ENCODE measurements at places on chromosomes 2 and 18.

- no peak for DNase-seq
Measured at GRCh38 chr2:126888046-126888445, 10.6 kb upstream of the TEX51 start.

DNA sequence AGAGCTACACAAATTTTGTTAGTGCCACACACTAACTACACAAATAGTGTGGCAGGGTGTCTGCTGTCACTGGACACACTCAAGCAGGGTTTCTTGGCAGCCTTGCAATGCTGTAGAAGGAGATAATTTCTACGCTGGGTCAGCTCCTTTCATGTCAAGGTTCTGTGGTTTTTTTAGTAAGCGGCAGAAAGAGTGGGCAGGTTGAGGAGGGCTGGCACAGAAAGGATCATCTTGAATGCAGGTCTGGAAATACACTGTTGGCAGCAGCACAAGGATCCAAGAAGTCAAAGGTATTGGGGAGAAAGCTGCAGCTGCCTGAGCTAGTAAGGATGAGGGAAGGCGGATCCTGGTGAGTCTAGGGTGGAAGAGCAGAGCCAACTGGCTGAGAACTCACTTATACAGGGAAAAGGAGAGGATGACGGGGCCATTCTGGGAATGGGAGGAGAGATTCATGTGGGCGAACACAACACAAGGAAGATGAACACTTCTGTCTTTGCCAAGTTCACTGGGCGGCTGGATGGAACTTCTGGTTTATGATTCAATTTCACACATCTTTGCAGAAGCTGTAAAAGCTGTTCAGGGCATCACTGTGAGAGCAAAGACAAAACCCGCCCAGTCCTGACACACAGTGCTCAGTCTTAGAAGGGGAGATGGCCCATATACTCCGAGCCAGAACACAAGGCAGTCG, 16.9 kb upstream of the CYRIA start:
- no peak for DNase-seq

GRCh38 chr18:73059280-73059679, 191.5 kb upstream of the NETO1 start:
- DNase-seq: no peak

- no peak for DNase-seq
Measured at GRCh38 chr2:28366496-28367282, 26.0 kb upstream of the FOSL2 start.

DNA sequence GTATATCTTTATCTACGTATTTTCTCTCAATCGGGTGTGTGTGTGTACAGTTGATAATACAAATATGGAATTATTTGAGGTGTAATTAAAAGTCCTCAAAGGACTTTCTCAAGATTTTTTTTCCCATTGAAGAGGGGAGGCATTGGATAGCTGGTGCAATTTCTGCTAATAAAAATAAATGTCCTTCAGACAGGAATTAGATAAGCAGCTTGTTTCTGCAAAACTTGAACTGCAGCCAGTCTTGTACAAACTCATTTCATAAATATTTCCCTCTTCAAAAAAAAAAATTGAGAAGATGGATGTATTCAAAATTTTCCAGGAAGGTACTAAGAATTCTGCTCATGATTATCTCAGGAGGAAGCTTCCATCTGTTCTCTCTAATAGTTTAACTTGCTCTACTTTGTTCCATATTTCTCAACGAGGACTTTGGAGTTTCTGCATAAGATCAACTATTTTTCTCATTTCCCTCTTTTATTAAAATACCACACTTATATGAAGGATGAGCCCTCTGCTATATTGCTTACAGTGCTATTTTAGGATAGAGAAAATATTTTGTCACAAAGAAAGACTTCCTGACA, 33.0 kb upstream of the GLS start:
- DNase-seq: no peak

DNA sequence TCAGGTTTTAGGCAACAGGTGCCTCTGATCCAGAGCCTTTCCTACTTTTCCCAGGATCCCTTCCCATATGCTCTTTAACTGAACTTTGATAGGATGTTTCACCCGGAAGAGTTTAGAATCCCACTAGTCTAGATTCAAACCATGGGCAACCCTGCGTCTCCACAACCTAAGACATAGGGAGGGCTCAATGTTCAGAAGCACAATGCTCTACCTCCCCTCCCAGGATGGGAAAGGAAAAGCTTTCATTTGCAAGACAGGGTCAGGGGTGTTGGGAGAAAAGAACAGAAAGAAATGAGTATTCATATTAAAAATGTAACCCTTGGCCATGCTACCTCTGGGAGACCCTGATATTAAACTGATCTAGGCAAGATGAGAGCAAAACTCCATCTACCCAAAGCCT, 230.4 kb downstream of the MREG start:
- DNase-seq: no peak

GRCh38 chr2:177917169-177917568, 155.4 kb downstream of the PDE11A start:
- no peak for DNase-seq

DNA sequence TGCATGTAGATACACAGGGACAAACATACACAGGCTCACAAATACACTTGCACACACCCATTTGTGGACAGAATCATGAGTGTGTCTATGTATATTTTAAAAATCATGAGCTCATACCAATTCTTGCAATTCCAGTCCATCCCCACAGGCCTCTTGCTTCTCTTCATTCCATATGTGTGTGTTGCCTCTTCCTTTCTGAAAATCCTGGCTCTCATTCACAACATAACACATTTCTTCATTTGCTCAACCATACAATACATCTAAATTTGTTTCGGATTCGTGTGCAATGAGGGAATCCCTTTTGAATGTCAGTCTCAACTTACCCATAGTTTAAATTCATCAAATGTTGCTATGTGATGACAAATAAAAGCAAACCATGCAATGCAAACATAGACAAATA, 51.4 kb downstream of the GNAL start:
- no peak for DNase-seq

GRCh38 chr2:138942466-138942865, 162.3 kb upstream of the NXPH2 start:
- no peak for DNase-seq
